ENCODE measurements at places on chromosomes 1 and 21. TPM values are rescaled to one million over a fixed set of nuclear protein-coding genes. Genes with fewer than 3 reads are reported as not detected.
A peak's percentile ranks its signal among the peaks of the same experiment; 100 is the strongest.

DNA sequence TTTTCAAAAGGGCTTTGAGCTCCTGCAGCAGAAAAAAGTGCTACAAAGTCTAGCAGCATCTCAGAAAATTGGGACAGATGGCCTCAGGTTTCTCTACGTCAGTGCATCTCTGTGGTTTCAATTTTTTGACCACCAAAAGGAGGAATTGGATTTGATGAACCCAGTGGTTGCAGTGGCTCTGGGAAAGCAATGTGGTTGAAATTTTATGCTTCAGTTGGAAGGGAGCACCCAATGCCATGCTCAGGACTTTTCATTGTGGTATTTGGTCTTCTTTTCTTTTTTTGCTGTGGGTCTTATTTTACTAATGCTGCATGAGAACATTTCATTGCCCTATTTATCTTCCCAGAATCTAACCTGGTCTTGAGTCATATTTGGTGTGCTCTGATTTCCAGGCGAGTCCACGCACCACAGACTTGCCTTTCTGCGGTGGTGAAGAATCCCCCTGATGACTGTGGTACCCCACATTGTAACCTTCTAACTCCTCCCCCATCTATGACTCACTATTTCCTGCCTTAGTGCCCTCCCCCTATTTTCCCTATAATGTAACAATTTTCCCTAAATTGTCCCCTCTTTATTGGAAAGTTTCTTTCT lies 56.7 kb downstream of the S1PR1 start:
- no peaks in the 10 kb centered on the region for H3K27me3 ChIP-seq
- no peak overlapping the region for H3K4me3 ChIP-seq
- no peaks in the 10 kb centered on the region for H3K36me3 ChIP-seq

DNA sequence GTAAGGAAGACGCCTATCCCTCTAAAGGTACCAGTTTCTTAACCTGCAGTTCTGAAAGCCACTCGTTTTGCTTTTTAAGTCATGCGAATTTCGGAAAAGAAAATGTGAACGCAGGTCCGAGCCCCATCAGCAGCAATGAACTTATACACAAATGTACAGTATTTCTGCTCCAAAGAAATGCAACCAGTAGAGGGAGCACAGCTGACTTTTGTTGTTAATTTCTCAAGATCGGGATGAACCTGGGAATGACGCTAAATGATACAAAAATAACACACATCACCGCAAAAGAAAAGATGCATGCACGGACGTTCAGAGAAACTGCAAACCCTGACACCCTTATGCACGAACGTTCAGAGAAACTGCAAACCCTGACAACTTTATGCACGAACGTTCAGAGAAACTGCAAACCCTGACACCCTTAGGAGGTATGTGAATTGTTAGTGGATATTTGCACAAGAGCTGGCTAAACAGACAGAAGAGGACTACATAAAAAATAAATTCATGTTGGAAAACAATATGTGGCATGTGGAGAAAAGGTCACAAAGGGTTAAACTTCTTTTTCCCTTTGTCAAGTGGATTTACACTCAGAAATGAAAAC lies 3.5 kb upstream of the TIAM1 start:
- DNase-seq, result no peak
- H3K4me3 ChIP-seq, result no peak overlapping the region
- peaks cover 3% of the 10 kb centered on the region for H3K4me1 ChIP-seq
- H3K27me3 ChIP-seq, result no peaks in the 10 kb centered on the region

GRCh38 chr1:225506727-225507126 lies 78.9 kb upstream of the LBR start:
- peaks cover 2% of the 10 kb centered on the region for H3K4me1 ChIP-seq
- H3K27me3 ChIP-seq, result no peaks in the 10 kb centered on the region
- no peak overlapping the region for H3K27ac ChIP-seq
- no peak for DNase-seq

GRCh38 chr1:108064255-108064654 lies 99.3 kb upstream of the VAV3 start:
- no peak for DNase-seq
- no peaks in the 10 kb centered on the region for H3K27me3 ChIP-seq
- no peaks in the 10 kb centered on the region for H3K4me1 ChIP-seq
- H3K36me3 ChIP-seq, result no peaks in the 10 kb centered on the region
- H3K27ac ChIP-seq, result no peak overlapping the region

DNA sequence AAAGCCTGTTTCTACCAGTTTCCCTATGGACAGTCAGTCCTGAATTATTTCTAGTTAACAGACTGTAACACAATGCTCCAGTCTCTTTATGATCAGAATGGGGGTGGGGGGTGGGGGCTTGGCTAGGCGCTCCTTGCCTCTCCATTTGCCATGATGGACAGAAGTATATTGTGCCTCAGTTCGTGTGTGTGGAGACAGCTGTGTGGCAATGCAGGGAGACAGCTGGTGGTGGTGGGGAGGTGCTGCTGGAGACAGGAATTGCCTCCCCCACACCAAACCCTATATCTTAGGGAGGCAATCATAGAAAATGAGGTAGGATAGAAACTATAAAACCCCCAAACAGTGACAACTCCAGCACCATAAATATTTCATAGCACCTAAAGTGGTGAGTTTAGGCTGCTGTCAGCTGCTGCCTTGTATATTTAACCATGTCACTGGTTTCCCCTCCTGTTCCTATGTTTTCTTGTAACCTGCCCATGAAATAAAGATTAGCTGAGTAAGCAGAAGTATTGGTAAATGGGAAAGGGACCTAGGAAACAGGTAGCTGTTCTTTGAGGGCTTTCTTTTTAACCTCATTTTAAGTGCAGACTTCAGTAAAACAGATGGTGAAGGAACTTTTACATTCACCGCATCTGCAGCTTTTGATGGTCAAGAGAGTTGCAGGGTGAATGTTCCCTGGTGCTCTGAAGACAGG lies 3.4 kb downstream of the PLXNA2 start:
- H3K4me3 ChIP-seq, result peak overlapping the region; percentile 71
- H3K36me3 ChIP-seq, result no peaks in the 10 kb centered on the region
- DNase-seq, result no peak
- no peaks in the 10 kb centered on the region for H3K27me3 ChIP-seq
- H3K27ac ChIP-seq, result peak overlapping the region; percentile 40

OR2M3 gene
- polyA plus RNA-seq, result not detected

TDRD5 gene
- 0.27 TPM for polyA plus RNA-seq

DNA sequence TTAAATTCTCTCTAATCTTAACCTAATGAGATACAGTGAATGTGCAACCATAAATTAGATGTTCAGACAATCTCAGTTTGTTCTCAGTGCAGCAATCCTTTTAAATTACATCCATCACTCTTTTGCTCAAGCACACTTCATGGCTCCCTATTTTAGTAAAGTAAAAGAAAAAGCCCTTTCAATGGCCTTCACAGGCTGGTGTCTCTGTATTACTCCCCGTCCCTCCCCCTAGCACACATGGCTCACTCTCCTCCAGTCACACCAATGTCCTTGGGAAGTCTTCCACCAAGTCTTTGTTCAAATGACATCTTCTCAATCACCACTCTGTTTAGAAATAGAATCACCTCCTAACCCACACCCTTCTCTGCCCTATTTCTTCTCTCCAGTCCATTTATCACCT lies 60.3 kb upstream of the RGS7 start:
- no peak overlapping the region for H3K4me3 ChIP-seq
- no peaks in the 10 kb centered on the region for H3K36me3 ChIP-seq
- no peaks in the 10 kb centered on the region for H3K4me1 ChIP-seq
- no peak for DNase-seq
- H3K27me3 ChIP-seq, result no peaks in the 10 kb centered on the region

PRPF38B gene
- polyA plus RNA-seq, result 36.2 TPM

GRCh38 chr1:33117440-33118085 lies 36.6 kb downstream of the AZIN2 start:
- no peak for DNase-seq
- H3K27ac ChIP-seq, result no peak overlapping the region
- no peaks in the 10 kb centered on the region for H3K27me3 ChIP-seq
- H3K4me1 ChIP-seq, result no peaks in the 10 kb centered on the region
- H3K4me3 ChIP-seq, result no peak overlapping the region
- H3K36me3 ChIP-seq, result no peaks in the 10 kb centered on the region

GRCh38 chr1:187460093-187460492 lies 631.3 kb downstream of the PLA2G4A start:
- no peaks in the 10 kb centered on the region for H3K27me3 ChIP-seq
- H3K36me3 ChIP-seq, result no peaks in the 10 kb centered on the region
- H3K4me3 ChIP-seq, result no peak overlapping the region
- no peak for DNase-seq

GRCh38 chr1:161008869-161009510 lies 12.0 kb downstream of the F11R start:
- H3K36me3 ChIP-seq, result no peaks in the 10 kb centered on the region
- no peak for DNase-seq
- peaks cover 6% of the 10 kb centered on the region for H3K4me1 ChIP-seq
- H3K27me3 ChIP-seq, result no peaks in the 10 kb centered on the region
- H3K4me3 ChIP-seq, result no peak overlapping the region
- H3K27ac ChIP-seq, result no peak overlapping the region

GRCh38 chr1:42385283-42385682 lies 4.7 kb downstream of the RIMKLA start:
- no peaks in the 10 kb centered on the region for H3K27me3 ChIP-seq
- no peak for DNase-seq
- no peak overlapping the region for H3K27ac ChIP-seq
- peaks cover 4% of the 10 kb centered on the region for H3K4me1 ChIP-seq
- no peak overlapping the region for H3K4me3 ChIP-seq

All from ovary (tissue), 10 donors.